ENCODE measurements at places on chromosomes 1 and 21.
A peak's percentile ranks its signal among the peaks of the same experiment; 100 is the strongest.

- DNase-seq, result no peak
Measured at GRCh38 chr1:116791727-116792126, 37.5 kb downstream of the CD2 start.

DNA sequence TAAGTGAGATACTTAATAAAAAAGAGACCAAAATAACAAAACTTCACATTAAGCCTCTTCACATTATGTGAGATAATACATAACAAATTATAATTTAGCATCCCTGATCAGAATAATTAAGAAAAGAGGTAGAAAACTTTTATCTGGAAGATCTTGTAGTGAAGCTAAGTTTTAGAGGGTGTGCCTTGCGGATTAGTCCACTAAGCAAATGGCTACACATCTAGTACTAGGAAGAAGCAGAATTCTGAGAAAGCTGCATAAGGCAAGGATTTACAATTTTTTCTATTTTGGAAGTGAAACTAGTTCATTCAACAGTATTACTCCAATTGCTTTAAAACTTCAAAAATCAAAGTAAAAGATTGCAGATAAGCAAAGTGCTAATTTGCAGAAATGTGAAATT, 3.5 kb downstream of the YOD1 start:
- no peak for DNase-seq

DNA sequence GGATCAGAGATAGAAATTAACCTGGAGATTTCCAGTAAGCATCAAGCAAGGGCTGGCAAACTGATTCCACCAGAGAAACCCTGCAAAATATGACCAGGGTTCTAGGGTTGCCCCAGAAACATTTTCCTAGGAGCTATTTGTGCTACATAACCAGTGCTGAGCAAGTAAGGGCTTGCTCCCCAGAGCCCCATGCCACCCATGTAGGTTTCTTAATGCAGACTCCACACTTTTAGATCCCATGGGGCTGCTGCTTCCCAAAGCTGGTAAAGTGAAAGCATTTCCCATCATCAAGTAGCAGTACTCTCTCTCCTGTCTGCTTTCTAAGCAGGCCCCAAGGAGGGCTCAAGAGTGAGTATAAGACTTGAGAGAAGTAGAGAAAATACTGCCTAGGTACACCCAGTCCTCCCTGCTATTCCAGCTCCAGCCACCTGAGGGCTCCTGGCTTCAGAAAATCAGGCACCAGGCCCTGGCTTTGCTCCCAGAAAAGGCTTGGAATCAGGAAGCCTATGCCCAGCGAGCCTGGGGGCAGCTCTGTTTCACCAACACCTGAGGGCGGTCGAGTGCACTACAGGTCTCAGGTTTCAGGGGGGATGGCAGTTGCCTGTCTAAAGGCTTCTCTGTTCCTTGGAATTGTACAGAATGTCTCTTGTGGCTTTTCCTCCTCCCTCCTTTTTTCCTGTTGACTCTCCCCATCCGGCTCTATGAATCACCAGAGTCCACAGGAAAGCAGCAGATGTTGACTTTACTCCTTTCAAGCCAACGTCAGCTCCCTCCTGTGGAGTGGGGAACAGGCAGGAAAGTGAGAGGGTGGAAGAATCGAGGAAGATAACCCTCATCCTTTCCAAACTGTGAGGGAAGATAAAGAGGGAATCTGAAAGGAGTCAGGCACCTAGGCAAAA, 6.2 kb upstream of the ANKRD35 start:
- peak; percentile 95 for DNase-seq

- DNase-seq, result no peak
Measured at GRCh38 chr1:4002061-4002521, 102.0 kb upstream of the C1orf174 start.

DNA sequence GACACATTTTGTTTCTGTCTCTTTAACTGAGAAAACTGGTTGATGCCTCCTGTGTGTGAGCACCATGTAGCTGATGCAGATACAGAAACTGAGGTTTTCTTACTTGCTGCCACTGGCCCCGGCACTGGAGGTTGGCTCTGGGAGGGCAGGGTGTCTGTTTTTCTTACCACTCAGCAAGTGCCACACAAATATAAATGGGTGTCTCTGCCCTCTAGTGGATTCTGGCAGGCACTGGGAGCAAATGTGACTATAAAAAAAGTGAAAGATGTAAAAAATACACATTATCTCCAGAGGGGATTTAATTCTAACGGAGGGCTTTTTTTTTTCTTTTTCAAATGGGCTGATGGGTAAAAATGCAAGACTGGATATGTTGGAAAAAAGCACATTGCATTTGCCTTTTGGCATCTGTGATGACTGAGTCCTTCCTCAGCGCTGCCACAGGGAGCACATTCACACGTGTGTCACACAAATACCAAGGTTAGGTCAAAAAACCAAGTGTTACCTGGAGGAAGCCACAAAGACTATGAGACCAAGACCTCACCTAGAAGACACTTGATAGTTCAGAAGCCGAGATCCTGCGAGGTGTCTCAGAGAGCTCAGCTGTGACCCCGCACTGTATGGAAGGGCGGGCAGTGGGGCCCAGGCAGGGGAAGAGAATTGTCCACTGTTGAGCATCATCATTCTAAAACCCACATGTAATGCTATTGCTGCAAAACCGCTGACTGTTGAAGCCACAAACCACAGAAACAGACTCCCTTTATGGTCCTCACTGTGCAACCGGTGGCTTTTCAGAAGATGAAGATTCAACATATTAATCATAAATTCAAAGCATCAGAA, 18.9 kb downstream of the PGBD2 start:
- no peak for DNase-seq

DNA sequence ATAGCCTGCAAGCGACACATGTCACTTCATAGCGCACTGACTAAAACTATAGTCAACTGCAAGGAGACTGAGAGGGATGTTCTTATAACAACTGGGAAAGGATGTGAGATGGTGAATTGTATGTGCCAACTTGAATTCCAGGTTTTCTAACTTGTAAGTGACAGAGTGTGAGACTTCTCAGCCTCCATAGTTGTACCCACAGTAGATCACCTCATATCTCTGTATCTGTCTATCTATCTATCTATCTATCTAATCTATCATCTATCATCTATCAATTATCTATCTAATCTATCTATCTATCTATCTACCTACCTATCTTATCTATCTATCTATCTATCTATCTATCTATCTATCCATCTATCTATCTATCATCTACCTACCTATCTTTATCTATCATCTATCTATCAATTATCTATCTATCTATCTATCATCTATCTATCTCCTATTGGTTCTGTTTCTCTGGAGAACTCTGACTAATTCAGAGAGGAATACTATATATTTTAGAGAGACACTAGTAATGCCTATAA, 162.3 kb downstream of the CTH start:
- DNase-seq, result no peak

- DNase-seq, result peak; percentile 16
Measured at GRCh38 chr1:62175568-62176179, 19.0 kb upstream of the L1TD1 start.

- no peak for DNase-seq
Measured at GRCh38 chr1:68117416-68117815, 67.0 kb upstream of the DIRAS3 start.

DNA sequence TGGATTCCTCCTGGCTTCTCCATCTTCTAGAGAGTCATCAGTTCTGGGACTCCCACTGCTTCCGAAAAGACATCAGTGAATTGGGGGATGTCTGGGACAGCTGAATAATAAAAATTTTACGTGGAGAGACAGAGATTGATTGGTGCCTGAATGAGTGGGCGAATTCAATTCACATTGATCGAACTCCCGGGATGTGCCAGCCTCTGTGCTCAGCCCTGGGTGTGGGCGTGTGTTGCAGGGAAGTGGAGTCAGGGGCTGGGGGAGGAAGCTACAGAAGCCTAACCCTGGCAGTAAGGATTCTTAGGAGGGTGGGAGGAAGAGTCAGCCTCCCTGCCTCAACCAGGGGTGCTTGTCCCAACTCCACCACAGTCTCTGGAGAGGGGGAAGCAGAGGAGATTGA, 18.0 kb upstream of the STUM start:
- DNase-seq, result no peak
